ENCODE measurements at places on chromosomes 5 and 9. TPM values are rescaled to one million over a fixed set of nuclear protein-coding genes. Genes with fewer than 3 reads are reported as not detected.

Gene IFNB1
- not detected for total RNA-seq

Gene SMAD5
- 41.3 TPM for total RNA-seq

Gene IFNA21
- total RNA-seq = not detected

Gene PBX3
- 31.3 TPM for total RNA-seq

Gene SPATA6L
- total RNA-seq = 13.8 TPM

Gene CD74
- total RNA-seq = 2.2 TPM

Gene GABRP
- total RNA-seq = not detected

Gene EFNA5
- 15.7 TPM for total RNA-seq

Gene CATSPER3
- total RNA-seq = not detected

Gene CDC20B
- total RNA-seq = 0.31 TPM

Gene ADRA1B
- total RNA-seq = 1.3 TPM

Gene MORN5
- total RNA-seq = not detected

Gene BARX1
- total RNA-seq = not detected

Gene HAVCR2
- total RNA-seq = 5.0 TPM

Gene PSAT1
- 27.5 TPM for total RNA-seq

Gene EPB41L4A
- 32.2 TPM for total RNA-seq
